B cell (primary cell): ENCODE measurements at places on chromosomes 12 and 14. TPM values are rescaled to one million over a fixed set of nuclear protein-coding genes. Genes with fewer than 3 reads are reported as not detected.

Gene DPF3
- total RNA-seq: 3.4 and 3.7 TPM in 2 replicates

GRCh38 chr12:114240288-114240687, 165.7 kb downstream of the TBX5 start:
- DNase-seq: no peak

GRCh38 chr12:82408844-82409243, 50.5 kb downstream of the METTL25 start:
- DNase-seq: no peak

DNA sequence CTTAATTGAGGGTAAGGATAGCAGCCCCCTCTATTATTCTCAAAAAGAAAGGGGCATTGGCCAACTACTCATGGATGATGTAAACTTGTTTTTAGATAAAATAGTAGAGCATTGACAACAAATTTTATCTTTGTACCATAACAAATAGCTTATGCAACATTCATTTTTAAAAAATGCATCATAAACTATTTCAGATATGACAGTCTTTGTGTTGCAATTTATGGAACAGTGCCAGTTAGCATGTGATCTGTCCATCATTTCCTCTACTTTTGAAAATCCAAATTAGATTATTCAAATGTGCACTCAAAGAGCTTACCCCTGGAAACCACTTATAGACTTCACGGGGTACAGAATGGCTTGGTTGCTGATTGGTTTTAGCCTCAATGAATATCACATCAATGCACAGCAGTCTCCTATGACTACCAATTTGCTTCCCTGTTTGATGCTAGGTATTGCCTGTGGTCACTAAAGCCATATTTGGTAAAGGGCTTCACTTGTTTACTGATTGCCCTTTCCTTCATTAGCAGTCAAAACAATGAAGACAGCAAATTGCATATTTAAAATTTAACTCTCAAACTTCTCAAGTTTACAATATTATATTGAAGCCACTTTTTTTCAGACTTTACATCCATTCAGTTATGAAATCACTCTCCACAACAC, 274.9 kb upstream of the MGAT4C start:
- DNase-seq: no peak

DNA sequence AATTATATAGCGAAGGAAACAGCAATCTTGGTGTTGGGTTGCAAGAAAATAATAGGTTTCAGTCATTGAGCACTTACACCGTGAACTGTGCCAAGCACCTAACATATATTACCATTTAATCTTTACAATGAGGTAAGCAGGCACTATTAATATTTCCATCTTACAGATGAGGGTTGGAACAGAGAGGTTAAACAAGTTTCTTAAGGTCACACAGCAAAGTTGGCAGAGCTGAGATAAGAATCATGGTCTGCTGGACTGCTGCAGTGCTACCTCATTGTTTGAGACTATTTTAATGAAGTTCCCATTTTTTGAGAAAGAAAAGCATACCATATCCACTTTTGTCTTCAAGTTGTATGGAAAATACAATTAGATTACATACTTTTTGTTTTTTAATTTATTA, 1.7 kb downstream of the ERG28 start:
- no peak for DNase-seq

DNA sequence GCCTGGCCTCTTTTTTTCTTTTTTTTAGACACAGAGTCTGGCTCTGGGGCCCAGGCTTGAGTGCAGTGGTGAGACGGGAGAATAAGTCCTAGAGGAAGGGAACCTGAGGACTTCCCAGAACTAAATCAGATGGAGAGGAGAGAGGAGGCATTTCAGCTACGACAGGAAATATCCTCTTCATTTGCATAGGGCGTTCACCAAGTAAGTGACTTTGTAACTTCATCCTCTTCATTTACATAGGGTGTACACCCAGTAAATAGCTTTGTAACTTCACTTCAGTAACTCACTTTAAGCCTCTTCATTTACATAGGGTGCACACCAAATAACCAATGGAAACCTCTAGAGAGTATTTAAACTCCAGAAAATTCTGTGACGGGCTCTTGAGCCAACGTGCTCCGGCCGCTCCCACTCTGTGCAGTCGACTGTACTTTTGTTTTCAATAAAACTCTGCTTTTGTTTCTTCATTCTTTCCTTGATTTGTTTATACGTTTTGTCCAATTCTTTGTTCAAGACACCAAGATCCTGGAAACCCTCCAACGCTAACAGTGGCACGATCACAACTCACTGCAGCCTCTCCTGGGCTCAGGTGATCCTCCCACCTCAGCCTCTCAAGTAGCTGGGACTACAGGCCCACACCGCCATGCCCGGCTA, 21.4 kb upstream of the ANKRD9 start:
- DNase-seq: peak; percentile 67

GRCh38 chr14:69713993-69714679, 52.8 kb upstream of the SRSF5 start:
- DNase-seq: no peak
